Spleen (tissue), 13 donors: ENCODE measurements at places on chromosomes 6 and 20.

GRCh38 chr6:142746524-142746923, 198.5 kb downstream of the HIVEP2 start:
- DNase-seq = no peak

GRCh38 chr6:161279677-161280415, 6.0 kb upstream of the AGPAT4 start:
- no peak for DNase-seq

- no peak for DNase-seq
Observed at GRCh38 chr6:47440719-47441118, 36.9 kb upstream of the CD2AP start.

DNA sequence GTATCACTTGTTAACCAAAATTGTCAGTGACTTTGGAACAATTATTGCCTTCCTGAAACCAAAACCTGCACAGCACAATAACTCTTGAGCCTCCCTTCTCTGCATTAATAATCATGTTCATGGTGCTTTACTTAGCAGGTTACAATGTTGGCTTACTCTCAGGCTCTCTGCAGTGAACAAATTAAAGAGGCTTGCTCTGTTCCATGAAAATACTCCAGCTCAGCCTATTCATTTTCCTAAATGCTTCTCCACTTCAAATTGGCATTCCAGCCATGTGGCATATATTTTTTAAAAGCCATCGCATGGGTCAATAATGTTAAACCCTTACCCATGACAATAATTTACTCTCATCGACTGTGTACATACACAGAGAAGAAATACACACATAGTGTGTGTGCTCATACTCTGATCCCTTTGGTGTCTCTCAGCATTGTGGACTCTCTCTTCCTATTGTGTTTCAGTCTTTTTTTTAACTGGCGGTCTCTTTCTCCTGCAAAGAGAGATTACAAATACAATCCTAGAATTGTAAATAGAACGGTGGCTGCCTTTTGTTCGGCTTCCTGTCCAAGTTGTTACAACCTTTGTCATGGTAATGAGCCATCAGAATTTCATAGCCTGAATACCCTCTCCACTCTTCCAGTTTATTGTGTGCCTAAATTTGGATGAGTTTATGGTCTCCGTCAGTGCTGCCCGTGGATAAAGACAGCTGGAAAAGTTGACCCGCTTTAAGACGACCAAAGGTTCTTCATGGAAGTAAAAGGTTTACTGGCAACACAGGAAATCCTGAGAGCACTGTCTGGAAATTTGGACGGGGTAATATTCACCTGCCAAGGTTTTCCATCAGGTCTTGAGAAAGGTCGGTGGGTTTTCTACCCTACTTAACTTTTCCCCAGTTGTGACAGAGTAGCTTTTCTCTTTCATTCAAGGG, 263.6 kb downstream of the CD83 start:
- DNase-seq = no peak

DNA sequence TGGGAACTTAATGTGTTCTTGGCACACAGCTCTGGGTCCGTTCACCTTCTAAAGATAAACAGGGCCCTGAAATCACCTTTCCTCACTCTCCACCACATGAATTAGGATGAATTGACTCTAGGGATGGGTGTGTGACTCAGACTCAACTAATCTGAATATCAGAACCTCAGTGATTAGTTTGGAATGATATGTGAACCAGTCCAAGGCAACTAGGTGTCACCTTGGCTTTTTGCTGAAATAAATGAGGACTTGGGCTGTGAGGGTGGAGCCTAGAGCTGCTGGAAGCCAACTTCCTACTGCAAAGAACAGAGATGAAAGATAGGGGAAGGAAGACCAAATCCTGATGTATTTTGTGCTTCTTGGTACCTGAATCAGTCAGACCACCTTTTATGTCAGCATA, 132.0 kb upstream of the RNF24 start:
- DNase-seq = no peak
